ENCODE measurements at places on chromosomes 11 and 22.
A peak's percentile ranks its signal among the peaks of the same experiment; 100 is the strongest.

DNA sequence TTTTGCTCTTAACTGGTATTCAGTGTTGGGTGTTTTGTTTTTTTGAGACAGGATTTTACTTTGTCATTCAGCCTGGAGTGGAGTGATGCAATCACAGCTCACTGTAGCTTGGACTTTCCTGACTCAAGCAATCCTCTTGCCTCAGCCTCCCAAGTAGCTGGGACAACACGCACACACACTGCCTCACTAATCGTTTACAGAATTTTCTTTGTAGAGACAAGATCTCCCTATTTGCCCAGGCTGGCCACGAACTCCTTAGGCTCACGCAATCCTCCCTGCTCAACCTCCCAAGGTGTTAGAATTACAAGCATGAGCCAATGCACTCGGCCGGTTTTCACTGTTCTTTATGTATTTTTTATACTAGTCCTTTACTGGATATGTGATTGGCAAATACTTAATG, 51.0 kb upstream of the IGLL5 start:
- no peak for DNase-seq

DNA sequence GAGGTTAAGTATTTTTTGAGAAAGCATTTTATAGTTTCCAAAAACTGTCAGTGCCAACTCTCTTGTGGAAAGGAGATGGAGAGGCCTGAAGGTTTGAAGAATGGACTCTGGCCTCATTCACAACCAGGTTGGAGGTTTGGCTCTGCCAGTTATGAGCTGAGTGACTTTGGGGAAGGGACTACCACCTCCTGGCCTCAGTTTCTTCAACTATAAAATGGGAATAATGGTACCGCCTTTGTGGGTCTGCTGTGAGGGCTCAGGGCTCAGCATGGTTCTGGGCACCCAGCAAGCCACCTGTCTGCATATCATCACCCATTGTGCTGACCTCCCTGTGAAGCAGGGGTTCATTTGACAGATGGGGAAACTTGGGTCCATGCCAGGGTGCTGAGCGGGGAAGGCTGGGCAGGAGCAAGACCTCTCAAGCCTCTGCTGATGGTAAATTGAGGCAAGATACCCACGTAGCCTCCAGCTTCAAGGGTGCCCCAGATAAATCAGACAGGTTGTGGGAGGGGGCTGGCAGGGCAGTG, 3.5 kb upstream of the LIF start:
- DNase-seq = no peak

DNA sequence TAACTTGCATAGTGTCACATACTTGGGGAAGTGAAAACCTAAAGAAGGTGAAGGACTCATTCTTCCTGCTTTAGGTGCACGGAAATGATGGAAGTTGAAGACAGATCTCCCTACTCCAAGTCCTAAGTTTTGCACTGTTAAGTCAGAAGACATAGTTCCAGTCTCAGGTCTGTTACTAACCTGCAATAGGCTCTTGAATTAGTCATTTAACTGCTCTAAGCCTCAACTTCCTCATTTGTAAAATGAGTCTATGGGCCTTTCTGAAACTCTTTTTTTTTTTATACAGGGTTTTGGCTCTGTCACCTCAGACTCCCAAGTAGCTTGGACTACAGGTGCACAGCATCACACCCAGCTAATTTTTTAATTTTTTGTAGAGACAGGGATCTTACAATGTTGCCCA, 30.8 kb upstream of the POU2AF1 start:
- no peak for DNase-seq

DNA sequence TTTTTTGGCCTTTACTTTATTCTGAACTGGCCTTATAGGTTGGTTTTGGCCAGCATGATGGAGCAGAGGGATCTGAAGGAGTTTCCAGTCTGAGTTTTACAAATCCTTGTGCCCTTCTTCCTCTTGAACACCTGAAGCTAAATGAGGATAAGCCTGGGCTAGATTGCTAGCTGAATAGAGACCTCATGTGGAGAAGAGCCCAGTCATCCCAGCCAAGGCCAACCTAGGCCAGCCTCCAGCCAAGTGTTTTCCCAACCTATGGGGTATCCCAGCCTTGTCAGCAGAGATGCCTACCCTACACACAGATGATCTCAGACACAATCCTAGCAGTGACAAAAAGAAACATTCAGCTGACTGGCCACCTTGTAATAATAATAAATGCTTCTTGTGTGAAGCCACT, 966 bp upstream of the CASP12 start:
- DNase-seq = no peak

DNA sequence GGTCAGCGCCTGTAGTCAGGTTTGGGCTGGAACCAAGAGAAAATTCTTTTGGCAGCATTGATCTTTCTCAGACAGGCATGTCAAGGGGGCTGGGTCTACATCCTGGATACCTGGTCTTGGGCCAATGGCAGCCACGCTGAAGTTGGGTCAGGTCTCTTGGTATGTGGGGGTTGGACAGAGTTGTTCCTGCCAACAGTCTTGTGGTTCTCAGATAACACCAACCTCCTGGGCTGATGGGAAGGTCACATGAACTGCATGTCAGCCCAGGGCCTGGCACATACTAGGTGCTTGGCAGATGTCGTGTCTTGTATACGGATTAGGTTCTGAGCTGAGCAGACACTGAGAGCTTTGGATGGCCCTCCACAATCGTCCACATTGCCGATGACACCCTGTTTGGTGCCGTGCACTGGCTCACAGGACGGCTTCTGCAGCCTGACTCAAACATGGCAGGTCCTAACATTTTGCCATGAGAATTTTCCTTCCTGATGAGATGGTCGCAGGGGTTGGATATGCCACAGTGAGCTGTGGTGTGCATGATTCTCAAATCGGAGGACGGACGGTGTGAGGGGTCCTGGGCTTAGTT, 42.0 kb downstream of the FBLN1 start:
- no peak for DNase-seq

DNA sequence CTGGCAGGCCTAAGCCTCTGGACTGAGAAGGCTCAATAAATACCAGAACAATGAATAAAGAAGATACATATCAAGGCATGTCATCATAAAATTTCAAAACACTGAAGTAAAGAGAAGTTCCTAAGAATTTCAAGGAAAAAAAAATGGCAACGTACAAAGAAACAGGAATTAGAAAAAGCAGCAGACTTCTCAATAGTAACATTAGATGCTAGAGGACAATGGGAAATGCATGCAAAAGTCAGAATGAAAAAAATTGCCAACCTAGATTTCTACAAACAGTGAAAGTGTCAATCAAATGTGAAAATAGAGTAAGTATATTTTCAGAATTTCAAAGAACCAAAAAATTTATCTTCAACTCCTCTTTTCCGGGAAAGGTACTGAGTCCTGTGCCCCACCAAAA, 125.0 kb downstream of the KCNC1 start:
- DNase-seq = no peak

GRCh38 chr11:73538381-73538872, 59.5 kb downstream of the FAM168A start:
- peak; percentile 30 for DNase-seq

Measured in AG08395 (cell line).